ENCODE measurements at places on chromosomes 7 and 10.

DNA sequence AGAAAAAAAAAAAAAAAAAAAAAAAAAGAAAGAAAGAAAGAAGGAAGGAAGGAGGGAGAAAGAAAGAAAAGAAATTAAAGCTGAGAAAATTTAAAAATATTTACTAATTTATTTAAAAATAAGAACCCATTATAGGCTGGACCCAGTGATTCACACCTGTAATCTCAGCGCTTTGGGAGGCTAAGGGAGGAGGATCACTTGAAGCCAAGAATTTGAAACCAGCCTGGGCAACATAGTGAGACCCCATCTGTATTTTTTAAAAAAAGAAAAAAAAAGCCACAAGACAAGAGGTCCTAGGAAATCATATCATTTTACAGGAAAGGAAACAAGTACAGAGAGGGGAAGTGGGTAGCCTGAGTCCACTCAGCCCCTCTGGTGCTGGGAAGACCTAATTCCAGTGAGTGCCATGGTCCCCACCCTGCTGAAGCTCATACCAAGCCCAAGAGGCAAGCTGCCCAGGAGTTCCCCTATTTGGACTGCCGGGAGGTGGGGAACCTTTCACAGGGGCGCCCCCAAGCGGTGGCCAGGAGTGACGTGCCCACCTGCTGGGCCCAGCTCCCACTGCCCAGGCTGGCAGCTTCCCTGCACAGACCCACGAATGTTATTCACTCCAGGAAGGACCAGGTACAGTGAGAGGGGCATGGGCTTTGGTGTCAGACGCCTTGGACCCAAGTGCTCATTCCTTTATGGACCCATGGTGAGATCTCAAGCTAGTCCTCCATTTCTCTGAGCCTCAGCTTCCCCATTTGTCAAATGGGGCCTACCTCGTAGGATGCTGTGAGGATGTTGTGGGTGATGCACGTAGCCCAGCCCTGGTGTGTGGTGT lies 133.6 kb downstream of the ZMIZ1 start:
- DNase-seq: no peak

GRCh38 chr10:90148116-90148855 lies 446.9 kb downstream of the KIF20B start:
- no peak for DNase-seq

DNA sequence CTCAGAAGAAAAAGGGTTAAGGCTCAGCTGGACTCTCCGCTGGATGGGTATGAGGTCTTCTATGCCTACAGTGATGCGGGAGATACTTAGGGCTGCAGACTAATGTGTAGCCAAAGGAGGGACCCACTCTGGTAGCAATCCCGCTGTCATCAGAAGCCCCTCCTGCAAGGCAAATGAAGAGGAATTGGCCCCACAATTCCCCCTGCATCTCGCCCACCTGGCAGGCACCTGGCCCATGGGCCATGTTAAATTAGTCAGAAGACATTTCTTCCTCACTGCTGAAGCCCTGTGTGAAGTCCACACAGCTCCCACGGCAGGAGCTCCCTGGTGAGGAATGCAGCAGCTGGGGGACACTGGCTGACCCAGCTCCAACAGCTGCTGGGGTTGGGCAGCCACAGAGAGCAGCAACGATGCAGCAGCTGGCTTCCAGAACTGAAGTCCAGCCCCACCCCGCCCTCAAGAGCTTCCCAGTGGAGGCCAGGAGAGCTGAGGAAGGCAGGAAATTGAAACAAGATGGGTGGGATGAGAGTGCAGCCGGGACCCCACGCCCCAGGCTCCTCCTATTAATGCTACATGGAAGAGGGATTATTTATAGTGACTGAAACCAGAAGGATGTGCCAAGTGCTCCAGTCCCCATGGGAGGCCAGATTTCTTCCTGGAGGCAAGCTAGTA lies 5.5 kb downstream of the VSTM4 start:
- DNase-seq: no peak

GRCh38 chr7:121187676-121188075 lies 141.1 kb upstream of the WNT16 start:
- no peak for DNase-seq

DNA sequence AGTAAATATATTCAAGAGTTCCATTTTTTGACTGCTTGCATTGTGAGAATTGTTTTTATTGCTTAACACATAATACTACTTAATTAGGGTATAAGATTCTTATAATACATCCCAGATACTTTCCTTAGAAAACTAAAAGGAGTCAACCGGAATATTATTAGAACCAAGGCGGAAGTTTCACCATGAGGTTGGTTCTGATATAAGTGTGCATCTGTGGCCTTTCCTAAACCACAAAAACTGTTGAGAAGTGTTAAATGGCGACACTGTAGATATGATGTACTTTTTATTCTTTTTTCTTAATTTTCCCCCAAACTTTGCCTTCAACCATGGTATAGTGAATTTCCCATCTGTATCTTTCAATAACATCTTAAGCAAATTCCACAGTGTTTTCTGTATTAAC lies 32.3 kb upstream of the INHBA start:
- DNase-seq: no peak

DNA sequence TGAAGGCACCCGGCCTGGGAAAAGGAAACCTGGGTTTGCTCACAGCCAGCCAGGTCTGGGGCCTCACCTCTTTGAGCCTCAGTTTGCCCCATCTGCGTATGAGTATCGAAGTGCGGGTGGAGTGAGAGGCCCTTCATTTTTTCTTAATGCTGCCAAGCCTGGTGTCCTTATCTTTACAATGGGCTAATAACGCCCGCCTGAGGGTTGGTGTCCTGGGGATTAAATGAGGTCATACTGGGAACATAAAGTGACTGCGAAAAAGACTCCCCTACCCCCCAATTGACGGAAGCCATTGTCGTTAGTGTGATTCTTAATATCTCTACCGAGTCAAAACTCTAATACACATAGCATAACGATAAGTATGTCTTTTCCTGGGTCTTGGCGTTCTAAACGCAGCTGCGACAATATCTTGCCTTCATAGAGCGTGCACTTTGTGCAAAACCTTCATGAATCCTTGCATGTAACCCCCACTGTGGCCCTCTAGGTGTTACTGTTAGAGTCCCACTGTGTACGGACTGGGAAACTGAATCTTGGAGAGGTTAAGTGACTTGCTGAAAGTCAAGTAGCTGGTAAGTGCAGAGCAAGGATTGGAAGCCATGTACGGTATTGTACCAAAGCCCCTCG lies 11.4 kb upstream of the GRB10 start:
- no peak for DNase-seq

Measured in epithelial cell of prostate (primary cell).